Activated naive CD4-positive, alpha-beta T cell treated with Interleukin-2 at 50 U/mL for 16 hours (primary cell): ENCODE measurements at places on chromosomes 1 and 21.

DNA sequence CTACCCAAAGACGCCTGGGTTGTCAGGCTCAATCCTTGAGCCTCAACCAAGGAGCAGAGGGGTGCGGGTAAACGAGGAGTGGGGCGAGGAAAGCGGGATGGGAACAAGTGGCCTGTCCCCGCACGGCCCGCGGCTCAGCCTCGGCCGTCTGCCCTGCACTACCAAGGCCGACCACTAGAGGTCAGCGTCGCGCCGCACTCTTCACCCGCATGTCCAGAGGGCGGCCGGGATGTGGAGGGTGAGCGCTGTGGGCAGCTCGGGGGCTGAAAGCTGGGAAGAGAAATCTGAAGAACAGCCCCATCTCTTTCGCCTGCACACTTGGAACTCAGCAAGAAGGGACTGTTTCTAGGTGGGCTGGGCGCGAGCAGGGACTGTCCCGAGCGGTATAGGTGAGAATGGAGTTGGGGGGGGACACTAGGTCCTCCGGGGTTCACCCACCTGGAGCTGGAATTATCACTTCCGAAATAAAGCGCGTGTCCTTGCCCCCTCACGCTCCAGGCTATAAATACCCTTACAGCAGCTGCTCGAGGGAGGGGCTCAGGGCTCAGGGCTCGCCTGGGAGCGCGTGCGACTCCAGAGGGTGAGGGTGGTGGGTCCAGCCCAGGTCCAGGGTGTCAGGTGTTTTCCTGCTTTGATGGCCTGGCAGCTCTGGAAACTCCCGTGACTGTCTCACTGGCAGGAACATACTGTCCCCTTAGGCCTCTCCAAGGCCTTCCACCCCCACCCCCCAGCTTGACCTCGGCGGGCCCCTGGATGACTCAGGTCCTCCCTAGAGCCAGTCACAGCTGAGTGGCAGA, 9.8 kb downstream of the SLC30A2 start:
- peak; percentile 82 for DNase-seq

DNA sequence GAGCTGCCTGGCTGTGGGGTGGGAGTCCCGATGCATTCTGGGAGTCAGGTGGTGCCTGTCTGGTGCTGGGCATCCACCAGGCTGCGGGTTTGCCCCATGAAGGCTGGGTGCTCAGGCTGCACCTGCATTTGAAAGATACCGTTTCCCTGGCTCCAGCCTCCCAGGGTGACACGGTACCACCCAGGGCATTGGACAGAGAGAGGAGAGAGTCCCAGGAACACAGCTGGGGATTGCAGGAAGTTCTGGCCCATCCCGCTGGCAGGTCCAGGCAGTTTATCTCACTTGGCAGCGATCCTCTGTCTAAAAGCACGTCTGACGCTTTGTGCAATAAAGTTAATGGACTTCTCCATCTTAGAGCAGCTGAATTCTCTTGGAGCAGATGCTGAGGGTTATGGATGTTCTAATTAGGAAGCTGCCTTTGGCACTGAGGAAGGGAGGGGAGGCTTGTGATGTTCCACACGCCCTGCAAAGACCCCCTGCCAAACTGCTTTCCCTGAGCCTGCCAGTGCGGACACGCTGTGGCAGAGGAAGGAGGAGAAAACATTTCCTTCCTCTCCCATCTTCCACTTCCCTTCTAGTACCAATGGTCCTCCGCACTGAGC, 246.9 kb downstream of the GRIK3 start:
- DNase-seq: no peak

DNA sequence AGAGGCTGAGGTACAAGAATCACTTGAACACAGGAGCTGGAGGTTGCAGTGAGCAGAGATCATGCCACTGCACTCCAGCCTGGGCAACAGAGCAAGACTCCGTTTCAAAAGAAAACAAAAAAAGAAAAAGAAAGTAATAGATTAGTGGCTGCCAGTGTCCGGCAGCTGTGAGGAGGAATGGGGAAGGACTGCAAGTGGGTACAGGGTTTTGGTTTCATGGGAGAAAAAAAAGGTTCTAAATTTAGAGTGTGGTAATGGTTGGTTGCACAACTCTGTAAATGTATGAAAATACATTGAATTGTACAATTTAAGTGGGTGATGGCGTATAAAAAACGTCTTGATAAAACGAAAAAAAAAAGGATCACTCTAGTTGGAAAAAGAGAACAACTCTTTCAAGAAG, 6.7 kb downstream of the TAF1A start:
- DNase-seq: no peak

GRCh38 chr1:21936366-21937031, 611 bp downstream of the HSPG2 start:
- DNase-seq: peak; percentile 8

DNA sequence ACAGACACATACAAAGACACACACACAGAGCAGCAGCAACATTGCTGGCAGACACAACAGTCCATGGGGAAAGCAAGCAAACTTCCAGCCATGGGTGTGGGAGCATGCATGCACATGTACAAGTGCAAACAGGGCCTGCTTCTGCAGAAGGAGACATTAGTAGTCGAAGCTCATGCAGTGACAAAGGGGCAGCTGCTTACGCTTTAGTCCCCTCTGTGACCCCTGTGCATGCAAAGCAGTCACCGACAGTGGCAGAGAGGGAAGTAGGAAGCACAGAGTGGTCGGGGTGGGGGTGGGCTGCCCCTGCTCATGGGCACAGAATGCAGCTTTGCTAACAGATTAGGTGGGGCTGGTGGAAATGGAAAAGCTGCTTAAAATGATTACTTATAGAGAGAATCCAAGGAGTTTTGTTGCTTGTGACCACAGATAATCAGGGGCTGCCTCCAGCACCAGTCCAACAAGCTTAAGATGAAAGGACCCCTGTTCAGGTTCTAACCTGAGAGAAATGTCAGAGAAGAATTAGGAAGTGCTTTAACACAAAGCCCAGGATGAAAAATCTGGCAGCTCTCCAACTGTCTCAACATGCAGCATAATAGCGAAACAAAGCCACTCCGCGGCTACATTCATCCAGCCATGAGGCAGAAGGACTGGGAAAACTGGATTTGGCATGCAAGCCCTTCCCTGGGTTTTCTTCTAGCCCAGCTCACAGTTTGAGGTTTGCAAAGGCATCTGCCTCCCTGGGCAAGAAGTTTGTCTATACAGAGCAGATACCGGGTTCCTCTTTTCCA, 378.9 kb downstream of the KCNH1 start:
- DNase-seq: no peak

GRCh38 chr1:244199902-244200301, 148.8 kb downstream of the ZBTB18 start:
- DNase-seq: no peak

DNA sequence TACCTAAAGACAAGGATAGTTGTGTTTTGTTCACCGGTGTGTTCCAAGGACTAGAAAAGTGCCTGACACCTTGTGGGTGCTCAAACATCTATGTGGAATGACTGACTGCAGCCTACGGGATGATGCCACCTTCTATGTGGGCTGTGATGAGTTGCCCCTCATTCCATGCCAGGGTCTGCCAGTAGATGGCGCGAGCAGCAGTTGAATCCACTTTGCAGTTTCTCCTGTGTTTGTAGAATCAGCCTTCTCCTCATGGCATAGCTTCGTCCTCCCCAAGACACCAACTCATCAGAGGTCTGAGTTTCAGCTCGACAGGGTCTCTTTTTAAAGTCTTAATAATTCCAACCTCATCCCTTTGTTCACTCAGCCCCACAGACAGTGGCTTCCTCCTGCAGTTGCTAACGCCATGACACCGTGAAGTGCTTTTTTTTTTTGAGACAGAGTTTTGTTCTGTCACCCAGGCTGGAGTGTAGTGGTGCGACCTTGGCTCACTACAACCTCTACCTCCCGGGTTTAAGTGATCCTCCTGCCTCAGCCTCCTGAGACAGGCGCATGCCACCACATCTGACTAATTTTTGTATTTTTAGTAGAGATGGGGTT, 133.7 kb downstream of the CAPN8 start:
- DNase-seq: peak; percentile 56

- DNase-seq: no peak
These were observed 29.3 kb downstream of the SLC9C2 start for GRCh38 chr1:173573596-173573995.
